Pancreas (tissue), 10 donors: ENCODE measurements at places on chromosomes 5 and 9. TPM values are rescaled to one million over a fixed set of nuclear protein-coding genes. Genes with fewer than 3 reads are reported as not detected.

The UBTD2 gene
- 12.9 TPM for total RNA-seq

The SLC6A18 gene
- not detected for total RNA-seq

The NEUROG1 gene
- not detected for total RNA-seq

The NUTM2F gene
- total RNA-seq = not detected

The NRARP gene
- 23.4 TPM for total RNA-seq

The LIFR gene
- 22.3 TPM for total RNA-seq

The SNX24 gene
- 8.0 TPM for total RNA-seq

DNA sequence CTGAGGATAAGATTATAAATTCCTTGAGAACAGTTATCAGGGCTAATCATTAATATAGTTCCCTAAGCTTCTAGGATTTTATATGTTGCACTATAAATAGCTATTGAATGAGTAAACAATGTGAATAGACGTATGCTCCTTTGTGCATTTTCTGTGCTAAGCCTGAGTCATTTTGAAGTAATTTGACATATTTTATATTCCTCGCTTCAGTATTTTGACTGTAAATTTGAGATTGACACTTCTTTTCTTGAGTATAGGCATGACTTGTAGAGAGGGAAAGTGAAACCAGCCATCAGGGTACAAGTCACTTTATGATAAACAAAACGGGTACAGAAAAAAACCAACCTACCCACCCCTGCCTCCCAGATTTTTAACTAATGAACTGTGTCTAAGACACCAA is 367.7 kb upstream of the PRR16 start:
- no peaks in the 10 kb centered on the region for H3K36me3 ChIP-seq
- no peak overlapping the region for H3K27ac ChIP-seq
- no peak overlapping the region for H3K4me3 ChIP-seq
- no peak for DNase-seq

GRCh38 chr5:6475626-6476312 is 27.1 kb downstream of the UBE2QL1 start:
- no peak overlapping the region for H3K27ac ChIP-seq
- no peaks in the 10 kb centered on the region for H3K27me3 ChIP-seq
- peaks cover 9% of the 10 kb centered on the region for H3K4me1 ChIP-seq
- DNase-seq = peak; percentile 38

DNA sequence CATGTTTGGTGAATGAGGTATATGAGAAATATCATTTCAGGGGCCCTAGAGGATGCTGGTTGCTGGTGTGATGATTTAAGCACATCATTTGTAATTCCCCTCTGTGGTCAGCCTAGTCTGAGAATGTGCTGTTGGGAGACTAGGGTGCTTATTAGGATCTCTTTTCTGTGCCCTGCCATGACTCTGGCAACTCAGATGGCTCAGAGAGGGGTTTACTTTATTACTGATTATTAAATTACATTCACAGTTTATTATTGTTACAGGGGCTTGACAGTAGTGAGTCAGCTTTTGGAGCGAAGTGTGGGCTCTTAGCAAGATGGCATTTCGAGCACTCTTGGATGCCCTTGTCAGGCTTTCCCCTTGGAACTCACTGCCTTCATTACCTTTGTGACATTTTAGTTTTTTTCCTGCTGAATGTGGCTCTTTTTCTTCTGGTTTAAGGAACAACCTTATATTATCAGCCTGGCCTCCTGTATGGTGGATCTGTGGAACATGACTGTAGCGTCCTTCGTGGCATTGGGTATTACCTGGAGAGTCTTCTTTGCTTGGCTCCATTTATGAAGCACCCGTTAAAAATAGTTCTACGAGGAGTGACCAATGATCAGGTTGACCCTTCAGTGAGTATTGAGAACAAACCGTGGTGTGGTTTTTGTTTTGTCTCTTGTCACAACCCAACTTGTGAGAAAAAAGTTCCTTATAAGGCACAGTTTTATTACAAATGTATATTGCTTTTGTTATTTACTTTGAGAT is 33.8 kb downstream of the RCL1 start:
- no peak overlapping the region for H3K27ac ChIP-seq
- H3K27me3 ChIP-seq = no peaks in the 10 kb centered on the region
- peaks cover 11% of the 10 kb centered on the region for H3K4me1 ChIP-seq
- H3K4me3 ChIP-seq = no peak overlapping the region
- H3K36me3 ChIP-seq = no peaks in the 10 kb centered on the region

DNA sequence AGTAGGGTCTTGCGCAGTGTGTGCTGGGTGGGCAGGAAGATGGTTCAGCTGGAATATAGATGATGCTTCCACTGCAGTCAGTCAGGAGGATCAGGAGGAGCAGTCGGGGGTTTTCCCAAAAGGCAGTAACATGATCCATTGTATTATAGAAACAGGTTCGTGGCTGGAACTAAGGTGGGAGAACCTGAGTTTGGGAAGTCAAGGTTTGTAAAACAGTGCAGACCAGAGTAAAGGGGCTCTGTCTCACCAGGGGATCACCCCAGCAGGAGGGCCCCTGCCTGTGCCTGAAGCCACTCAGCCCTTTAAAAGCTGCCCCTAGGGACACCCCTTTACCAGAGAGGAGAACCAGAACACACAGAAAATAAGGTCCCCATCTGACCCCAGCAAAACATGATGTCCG is 213.4 kb downstream of the AUH start:
- H3K4me3 ChIP-seq = no peak overlapping the region
- no peaks in the 10 kb centered on the region for H3K4me1 ChIP-seq
- H3K27ac ChIP-seq = no peak overlapping the region
- no peaks in the 10 kb centered on the region for H3K27me3 ChIP-seq
- no peak for DNase-seq
- no peaks in the 10 kb centered on the region for H3K36me3 ChIP-seq

DNA sequence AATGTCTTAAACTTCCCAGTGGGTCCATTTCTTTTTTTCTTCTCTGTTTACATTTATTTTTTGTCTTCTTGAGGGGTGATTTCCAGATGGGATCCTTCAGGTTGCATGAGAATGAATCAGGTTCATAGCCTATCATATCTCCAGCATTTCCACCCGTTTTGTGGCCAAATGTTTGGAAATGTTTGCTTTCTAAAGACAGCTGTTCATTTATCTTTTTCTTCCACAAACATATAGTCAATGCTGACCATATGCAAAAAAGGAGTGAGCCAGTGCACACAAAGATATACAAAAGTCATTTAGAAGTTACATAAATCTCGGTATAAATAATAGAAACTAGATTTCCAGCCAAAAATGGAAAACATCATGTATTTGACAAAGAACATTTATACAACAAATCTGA is 71.6 kb upstream of the STC2 start:
- H3K27me3 ChIP-seq = no peaks in the 10 kb centered on the region
- H3K36me3 ChIP-seq = no peaks in the 10 kb centered on the region
- DNase-seq = no peak
- H3K27ac ChIP-seq = no peak overlapping the region
- no peak overlapping the region for H3K4me3 ChIP-seq

GRCh38 chr9:126116351-126117157 is 210.1 kb upstream of the MVB12B start:
- H3K27ac ChIP-seq = no peak overlapping the region
- H3K36me3 ChIP-seq = no peaks in the 10 kb centered on the region

DNA sequence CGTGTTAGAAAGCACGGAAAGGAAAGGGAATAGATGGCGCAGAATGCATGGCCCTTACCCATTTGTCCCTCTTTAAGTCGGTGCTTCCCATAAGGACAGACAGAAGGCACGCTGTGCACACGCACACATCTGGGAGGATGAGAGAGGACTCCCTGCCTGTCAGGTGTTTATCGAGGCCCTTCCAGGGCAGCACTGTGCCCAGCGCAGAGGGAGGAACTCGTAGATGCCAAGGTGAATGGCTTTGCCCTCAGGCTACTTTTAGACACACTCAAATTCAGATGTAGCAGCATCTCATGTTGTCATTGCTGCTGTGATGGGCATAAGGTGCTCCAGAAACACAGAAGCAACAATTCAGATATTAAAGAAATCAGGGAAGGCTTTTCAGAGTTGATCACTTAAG is 70.2 kb upstream of the CTSL start:
- no peaks in the 10 kb centered on the region for H3K4me1 ChIP-seq
- no peak overlapping the region for H3K27ac ChIP-seq
- H3K36me3 ChIP-seq = peaks cover 39% of the 10 kb centered on the region
- no peak for DNase-seq

DNA sequence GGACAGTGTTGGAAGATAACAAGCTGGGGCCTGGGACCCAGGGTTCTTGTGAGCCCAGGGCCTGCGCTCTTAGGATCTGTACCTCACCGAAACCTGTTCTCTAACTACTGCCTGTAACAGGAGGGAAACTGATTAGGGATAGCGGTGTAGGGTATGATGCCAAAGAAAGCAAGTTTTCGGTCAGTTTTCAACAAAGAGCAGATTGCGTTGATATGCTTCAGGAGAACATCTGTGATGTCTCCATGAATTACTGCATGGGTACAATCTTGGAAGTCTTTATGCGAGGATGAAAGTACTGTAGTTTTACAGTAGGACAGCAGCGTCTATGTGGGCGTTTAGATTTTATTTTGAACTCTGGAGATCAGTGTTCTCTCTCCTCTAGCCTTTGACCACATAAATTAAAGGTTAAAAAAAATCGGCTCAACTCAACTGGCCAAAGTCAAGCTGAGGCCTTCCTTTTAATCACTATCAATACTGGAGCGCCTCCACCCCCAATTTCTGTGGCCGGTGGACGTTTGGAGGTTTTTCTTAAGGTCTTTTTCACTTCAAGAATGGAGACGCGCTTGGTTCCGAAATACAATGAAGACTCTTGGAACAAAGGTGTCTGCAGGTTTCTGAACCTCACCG is 3.0 kb downstream of the NFIL3 start:
- no peaks in the 10 kb centered on the region for H3K36me3 ChIP-seq
- H3K4me1 ChIP-seq = peaks cover 48% of the 10 kb centered on the region
- peak overlapping the region; percentile 42 for H3K4me3 ChIP-seq

GRCh38 chr5:133430095-133430494 is 182.2 kb downstream of the FSTL4 start:
- H3K27me3 ChIP-seq = no peaks in the 10 kb centered on the region
- no peak overlapping the region for H3K27ac ChIP-seq
- H3K4me1 ChIP-seq = no peaks in the 10 kb centered on the region
- H3K36me3 ChIP-seq = no peaks in the 10 kb centered on the region
- no peak overlapping the region for H3K4me3 ChIP-seq

DNA sequence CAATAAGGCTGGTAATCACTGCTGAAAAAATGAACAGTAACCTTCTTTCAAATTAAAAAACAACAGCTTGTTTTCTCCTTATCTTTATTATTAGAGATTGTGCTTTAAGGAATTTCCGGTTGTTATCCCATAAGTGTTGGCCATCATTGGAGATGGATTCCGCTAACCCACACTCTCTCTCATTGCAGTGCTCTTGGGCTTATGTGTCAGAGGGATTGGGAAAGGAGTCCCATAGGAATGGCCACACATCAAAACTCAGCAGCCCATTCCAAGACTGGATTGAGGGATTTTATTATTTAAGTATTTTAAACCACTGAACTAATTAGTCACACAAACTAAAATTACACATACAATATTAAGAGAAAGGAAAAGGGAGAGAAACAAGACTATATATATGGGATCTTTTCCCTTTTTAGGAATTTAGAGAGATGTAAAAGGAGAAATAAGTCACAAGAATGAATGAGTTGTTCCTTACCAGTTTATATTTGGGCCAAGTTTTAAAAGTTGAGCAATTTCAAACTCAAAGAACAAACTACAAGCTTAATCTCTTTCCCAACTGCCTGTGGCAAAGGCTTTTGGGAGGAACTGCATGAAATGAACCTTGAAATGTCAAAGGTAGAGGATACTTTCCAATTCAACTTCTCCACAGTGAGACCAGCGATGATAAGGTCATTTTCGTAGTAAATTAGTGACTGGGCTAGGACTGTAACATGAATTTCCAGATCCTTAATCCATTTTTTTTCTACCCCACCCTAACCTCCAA is 2.4 kb downstream of the SPINK6 start:
- H3K27me3 ChIP-seq = no peaks in the 10 kb centered on the region
- DNase-seq = no peak
- no peaks in the 10 kb centered on the region for H3K36me3 ChIP-seq
- H3K4me1 ChIP-seq = peaks cover 5% of the 10 kb centered on the region
- H3K4me3 ChIP-seq = no peak overlapping the region

DNA sequence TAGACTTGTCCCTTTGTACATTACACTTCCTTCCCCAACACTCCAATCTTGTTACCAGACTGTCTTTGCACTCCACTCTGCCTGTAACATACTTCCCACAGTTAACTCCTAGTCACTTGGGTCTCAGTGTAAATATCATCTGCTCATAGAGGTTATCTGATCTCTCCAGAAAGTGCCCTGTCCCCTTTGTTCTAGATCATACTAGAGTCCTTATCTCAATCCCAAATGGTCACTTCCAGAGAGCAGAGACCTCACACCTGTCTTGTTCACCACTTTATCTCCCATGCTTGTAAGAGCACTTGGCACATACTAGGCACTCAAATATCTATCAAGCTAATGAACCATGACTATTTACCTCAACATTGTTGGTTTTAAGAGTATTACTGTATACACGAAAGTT is 30.4 kb downstream of the SETX start:
- no peaks in the 10 kb centered on the region for H3K27me3 ChIP-seq
- H3K36me3 ChIP-seq = no peaks in the 10 kb centered on the region
- H3K4me1 ChIP-seq = no peaks in the 10 kb centered on the region
- DNase-seq = no peak
- no peak overlapping the region for H3K4me3 ChIP-seq

DNA sequence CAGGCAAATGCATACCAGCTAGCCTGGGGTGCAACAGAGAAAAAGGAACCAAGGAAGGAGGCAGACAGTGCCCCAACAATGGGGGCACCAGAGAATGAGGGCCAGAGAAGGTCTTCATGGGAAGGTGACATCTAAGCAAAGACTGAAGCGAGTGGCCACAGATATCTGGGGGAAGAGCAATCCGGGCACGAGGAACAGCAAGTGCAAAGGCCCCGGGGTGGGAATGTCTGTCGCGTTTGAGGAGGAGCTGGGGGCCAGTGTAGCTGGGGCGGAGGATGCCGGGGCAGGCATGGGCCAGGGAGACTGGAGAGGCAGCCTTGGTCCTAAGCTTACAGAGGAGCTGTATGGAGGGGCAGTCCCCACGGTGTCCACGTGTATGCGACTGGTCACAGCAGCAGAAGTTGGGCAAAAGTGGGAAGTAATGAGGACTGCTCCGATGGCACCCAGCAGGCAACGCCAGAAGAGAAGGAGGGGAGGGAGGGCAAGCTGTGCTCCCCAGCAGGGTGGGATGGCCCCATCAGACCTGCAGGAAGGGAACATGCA is 19.1 kb downstream of the EEIG1 start:
- no peaks in the 10 kb centered on the region for H3K36me3 ChIP-seq
- no peak overlapping the region for H3K4me3 ChIP-seq
- H3K4me1 ChIP-seq = peaks cover 38% of the 10 kb centered on the region
- no peaks in the 10 kb centered on the region for H3K27me3 ChIP-seq
- peak; percentile 55 for DNase-seq

- H3K36me3 ChIP-seq = no peaks in the 10 kb centered on the region
- no peak for DNase-seq
- no peak overlapping the region for H3K27ac ChIP-seq
- no peaks in the 10 kb centered on the region for H3K4me1 ChIP-seq
- H3K4me3 ChIP-seq = no peak overlapping the region
Observed at GRCh38 chr5:180718810-180719453, 20.9 kb downstream of the OR2Y1 start.
